ENCODE measurements at places on chromosomes 12 and 14.

GRCh38 chr14:25007832-25008231 lies 42.1 kb downstream of the STXBP6 start:
- no peak for DNase-seq

DNA sequence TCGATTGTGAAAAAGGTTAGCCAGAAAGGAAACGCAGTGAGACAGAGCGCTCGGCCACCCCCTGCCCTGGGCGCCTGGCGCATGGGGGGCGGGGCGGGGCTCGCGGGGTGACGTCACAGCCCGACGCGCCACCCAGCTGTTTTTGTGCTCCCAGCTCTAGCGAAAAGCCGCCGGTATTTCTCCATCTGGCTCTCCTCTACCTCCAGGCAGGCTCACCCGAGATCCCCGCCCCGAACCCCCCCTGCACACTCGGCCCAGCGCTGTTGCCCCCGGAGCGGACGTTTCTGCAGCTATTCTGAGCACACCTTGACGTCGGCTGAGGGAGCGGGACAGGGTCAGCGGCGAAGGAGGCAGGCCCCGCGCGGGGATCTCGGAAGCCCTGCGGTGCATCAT lies at the start of gene GABARAPL1:
GABARAPL1 (plus strand) TSS at position 139 of the 393 bp plus-strand sequence; CDS start at position 392, 253 bp downstream.
- peak; percentile 30 for DNase-seq

- DNase-seq: no peak
Measured at GRCh38 chr12:29796823-29797263, 13.1 kb upstream of the TMTC1 start.

- DNase-seq: no peak
Measured at GRCh38 chr14:106419376-106419965, 893.1 kb downstream of the TMEM121 start.

- no peak for DNase-seq
Measured at GRCh38 chr12:56632701-56633467, 2.8 kb upstream of the BAZ2A start.

GRCh38 chr14:105086833-105087307 lies 21.6 kb upstream of the GPR132 start:
- peak; percentile 58 for DNase-seq

GRCh38 chr14:89589400-89590118 lies 172.5 kb upstream of the FOXN3 start:
- DNase-seq: no peak

- peak; percentile 89 for DNase-seq
Measured at GRCh38 chr12:132687211-132688164, at the start of the genes POLE and PXMP2. Gene POLE, minus strand, starts transcription at chr12:132687342. Its CDS starts 27 bp downstream, at chr12:132687315. Gene PXMP2, plus strand, starts transcription at chr12:132687587. Its CDS starts 84 bp downstream, at chr12:132687671.

GRCh38 chr12:41467591-41468325 lies 279.6 kb downstream of the PDZRN4 start:
- DNase-seq: no peak

DNA sequence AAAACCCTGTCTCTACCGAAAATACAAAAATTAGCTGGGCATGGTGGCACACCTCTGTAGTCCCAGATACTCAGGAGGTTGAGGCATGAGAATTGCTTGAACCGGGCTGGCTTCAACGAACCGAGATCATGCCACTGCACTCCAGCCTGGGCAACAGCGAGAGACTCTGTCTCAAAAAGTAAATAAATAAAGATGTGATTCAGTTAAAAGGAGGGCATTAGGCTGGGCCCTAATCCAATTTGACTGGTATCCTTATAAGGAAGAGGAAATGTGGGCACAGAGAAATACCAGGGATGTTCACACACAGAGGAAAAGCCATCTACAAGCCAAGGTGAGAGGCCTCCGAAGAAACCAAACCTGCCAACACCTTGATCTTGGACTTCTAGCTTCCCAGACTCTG lies 10.1 kb upstream of the DCAF4 start:
- no peak for DNase-seq

DNA sequence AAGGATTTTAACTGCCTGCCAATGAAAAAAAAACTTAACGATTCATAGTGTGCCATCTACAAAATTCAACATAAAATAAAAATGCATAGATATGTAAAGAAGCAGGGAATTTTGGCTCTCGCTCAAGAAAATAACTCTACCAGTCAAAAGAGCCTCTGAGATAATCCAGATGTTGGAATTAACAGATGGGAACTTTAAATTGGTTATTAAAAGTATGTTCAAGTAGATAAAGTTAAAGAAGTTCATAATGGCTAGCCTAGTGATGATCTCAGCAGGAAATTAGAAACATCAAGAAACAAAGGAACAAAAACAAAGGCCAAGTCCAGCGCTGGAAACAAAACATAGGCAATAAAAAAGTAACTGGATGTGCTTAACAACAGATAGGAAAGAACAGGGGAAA lies 23.1 kb downstream of the PIK3C2G start:
- no peak for DNase-seq

GRCh38 chr12:115762936-115763335 lies 514.6 kb downstream of the MED13L start:
- no peak for DNase-seq

GRCh38 chr14:30974628-30975027 lies 50.8 kb upstream of the AP4S1 start:
- no peak for DNase-seq

- DNase-seq: no peak
Measured at GRCh38 chr12:118777504-118777903, 203.8 kb upstream of the SRRM4 start.

- no peak for DNase-seq
Measured at GRCh38 chr12:121536899-121537813, 43.7 kb downstream of the KDM2B start.

GRCh38 chr14:95903616-95904107 lies 27.0 kb downstream of the TUNAR start:
- no peak for DNase-seq

- DNase-seq: no peak
Measured at GRCh38 chr14:78143489-78144145, 26.6 kb upstream of the NRXN3 start.

- peak; percentile 25 for DNase-seq
Measured at GRCh38 chr12:93098077-93098476, 169.0 kb upstream of the EEA1 start.

DNA sequence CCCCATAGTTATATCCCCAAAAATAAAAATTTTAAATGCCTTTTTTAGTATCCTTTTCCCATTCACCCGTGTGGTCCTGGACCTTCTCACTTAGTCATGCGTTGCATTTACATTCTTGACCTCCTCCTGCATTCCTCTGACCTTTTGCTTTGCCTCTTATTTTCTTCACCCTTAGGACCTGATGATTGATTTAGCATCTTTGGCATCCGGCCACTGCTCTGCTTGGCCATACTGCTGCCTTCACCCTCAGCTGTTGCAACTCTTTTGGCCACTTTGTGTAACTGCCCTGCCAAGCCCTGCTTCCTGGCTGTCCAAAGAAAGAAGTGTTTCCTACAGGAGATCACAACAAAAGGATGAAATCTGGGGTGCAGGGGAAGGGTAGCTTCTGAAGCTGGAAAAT lies 48.8 kb upstream of the SLC38A4 start:
- no peak for DNase-seq

DNA sequence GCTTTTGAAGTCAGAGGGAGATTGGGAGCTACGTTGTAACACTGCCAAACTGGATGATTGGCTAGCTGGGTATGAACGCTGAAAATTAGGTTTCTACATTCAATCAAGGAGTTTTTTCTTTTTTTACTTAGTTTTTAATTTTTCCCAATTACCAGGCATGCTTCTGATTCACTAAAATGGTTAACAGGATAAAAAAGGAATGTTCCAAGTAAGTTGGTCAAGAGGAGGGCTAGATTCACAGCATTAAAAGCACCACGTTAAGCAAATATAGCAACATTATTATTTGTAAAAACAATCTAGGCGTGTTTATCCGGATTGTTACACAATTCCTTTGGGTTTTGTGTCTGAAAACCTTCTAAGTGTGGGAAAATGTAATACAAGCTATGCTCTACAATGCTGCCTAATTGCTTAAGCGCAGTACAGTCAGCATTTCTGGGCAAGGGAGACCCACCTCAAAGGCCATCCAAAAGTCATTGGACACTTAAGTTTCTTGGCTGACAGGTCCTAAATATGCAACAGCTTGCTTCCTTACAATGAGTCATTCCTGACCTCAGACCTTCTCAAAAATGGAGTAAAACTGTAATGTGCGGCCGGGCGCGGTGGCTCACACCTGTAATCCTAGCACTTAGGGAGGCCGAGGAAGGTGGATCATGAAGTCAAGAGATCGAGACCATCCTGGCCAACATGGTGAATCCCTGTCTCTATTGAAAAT lies 1.2 kb downstream of the RPLP0 start:
- DNase-seq: no peak

GRCh38 chr12:11837216-11837934 lies 187.9 kb downstream of the ETV6 start:
- no peak for DNase-seq

GRCh38 chr12:127562816-127563215 lies 704.2 kb upstream of the TMEM132C start:
- no peak for DNase-seq

- DNase-seq: no peak
Measured at GRCh38 chr14:69171569-69171968, 18.6 kb upstream of the DCAF5 start.

GRCh38 chr12:24902511-24903328 lies 46.2 kb downstream of the BCAT1 start:
- DNase-seq: no peak

- no peak for DNase-seq
Measured at GRCh38 chr14:97350415-97350814, 553.2 kb downstream of the VRK1 start.

DNA sequence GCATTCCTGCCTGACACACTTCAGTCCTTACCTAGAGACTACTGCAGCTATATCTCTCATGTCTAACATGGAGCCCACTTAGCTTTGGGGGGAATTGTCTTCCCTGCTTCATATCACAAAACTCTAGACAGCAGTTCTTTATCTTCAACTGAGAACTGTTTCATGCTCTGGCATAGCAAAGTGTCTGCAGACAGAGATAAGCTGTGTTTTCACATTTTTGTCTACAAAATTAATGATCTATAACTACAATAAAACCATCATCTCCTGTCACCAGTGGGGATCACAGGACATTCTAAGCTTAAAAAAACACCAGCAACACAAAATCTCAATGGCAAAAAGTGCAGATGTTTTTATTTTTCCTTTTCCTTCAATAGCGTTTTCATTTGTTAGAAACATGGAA lies 137.1 kb upstream of the VRK1 start:
- no peak for DNase-seq

GRCh38 chr12:5220099-5220498 lies 176.4 kb downstream of the KCNA5 start:
- no peak for DNase-seq

DNA sequence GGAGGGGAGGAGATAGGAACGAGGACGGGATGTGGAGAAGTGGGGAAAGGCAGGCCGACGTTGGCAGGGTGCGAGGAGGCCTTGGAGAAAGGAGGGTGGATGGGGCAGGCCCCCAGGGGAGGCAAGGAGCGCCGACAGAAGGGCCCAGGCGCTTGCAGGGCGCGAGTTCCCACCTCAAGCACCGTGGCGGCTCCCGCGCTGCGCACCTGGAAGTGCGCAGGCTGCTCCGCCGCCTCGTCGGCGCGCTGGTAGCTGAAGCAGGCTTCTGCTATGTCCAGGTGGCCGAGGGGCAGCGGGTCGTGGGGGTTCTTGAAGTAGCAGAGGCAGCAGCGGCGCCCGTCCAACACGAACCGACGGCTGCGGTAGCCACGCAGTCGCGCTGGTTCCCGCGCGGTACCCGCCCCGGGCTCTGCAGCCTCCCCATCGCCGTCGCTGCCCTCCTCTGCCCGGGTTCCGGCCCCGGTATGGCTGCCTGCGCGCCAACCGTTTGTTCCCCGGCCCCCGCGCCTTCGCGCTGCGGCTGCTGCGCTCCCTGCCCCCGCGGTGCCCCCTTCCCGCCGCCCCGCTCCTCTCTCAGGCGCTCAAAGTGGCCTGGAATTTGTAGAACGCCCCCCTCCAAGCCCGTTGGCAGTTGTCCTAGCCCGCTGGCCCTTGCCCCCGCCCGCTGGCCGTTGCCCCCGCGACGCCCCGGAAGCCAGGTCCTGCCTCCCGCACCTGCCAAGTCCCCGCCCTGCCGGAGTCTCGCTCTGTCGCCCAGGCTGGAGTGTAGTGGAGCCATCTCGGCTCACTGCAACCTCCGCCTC lies 1.1 kb upstream of the ACTR6 start:
- DNase-seq: peak; percentile 19

DNA sequence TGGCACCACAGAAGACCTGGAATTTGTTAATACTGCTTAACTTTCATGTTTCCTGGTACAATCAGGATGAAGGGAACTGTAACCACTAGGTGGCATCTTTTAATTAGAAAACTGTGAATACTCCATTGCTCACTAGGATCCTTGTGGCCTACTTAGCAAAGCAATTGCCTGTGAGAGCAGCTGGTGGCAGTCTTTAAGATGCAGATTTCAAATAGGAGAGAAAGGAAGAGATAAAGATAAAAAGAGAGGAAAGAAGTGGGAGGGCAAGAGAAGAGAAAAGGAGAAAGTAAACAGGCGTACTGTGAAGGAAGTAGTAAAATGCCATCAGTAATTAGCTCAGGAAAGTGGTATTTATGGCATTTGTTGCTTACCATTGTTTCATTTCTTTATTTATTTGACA lies 114.5 kb downstream of the RAD51B start:
- no peak for DNase-seq

DNA sequence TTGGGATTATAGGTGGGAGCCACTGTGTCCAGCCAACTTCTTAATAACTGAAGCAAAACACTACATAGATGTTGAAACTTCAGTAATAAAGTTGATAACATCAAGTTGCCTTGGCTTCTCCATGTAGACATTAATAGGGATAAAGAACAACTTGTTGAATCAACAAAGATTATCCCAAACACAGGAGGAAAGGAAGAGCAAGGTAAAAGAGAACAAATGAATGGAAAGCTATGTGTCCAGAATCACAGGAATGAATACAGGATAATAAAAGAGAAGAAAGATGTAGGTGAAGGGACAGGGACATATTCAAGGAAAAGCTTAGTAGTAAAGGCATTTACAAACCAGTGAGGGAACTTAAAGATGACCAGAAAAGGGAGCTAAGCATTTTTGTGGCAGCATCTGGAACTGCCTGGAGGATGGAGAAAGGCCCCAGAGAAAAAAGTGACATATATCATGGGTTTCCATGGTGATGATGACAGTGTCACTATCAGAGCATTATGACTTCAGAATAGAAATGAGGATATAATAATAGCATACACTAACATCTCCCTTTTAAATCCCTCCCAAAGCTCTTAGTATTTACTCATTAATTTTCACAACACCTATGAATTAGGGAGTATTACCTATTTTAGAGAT lies 24.0 kb upstream of the MDM1 start:
- no peak for DNase-seq

GRCh38 chr12:47268501-47269454 lies 189.0 kb upstream of the AMIGO2 start:
- no peak for DNase-seq

GRCh38 chr14:74142523-74142922 lies 57.8 kb downstream of the LIN52 start:
- DNase-seq: no peak

- DNase-seq: no peak
Measured at GRCh38 chr12:47224563-47225133, 144.9 kb upstream of the AMIGO2 start.

GRCh38 chr12:2300886-2301285 lies 248.1 kb downstream of the CACNA1C start:
- DNase-seq: no peak

- no peak for DNase-seq
Measured at GRCh38 chr14:55130196-55130550, 1.1 kb downstream of the LGALS3 start.

- DNase-seq: no peak
Measured at GRCh38 chr12:62899568-62900390, 35.2 kb downstream of the PPM1H start.

GRCh38 chr14:77882636-77883035 lies 82.7 kb downstream of the ADCK1 start:
- no peak for DNase-seq

- DNase-seq: no peak
Measured at GRCh38 chr14:33717866-33718265, 233.0 kb downstream of the EGLN3 start.

GRCh38 chr14:76163668-76164363 lies 12.1 kb downstream of the GPATCH2L start:
- DNase-seq: no peak
